NCI-H1694 treated with DMSO at 0.1 percent for 48 hours (cell line): ENCODE measurements at places on chromosomes 6 and 20.

DNA sequence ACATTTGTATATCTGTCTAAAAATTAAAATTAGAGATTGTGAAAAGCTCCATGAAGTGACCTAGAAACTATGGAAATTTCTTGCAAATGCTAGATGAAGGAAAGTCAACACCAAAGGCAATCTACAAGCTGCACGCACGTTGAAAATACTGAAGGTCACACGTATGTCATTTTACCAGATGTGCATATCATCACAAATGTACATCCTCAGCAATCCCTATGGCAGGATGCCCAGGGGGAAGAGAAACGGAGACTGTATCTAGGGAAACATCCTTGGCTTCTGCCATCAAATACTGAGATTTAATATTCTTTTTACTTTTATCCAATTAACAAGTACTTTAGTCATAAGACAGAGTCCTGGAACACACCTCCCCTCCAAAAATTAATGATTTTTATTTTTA, 672.0 kb downstream of the RNF144B start:
- DNase-seq: no peak

DNA sequence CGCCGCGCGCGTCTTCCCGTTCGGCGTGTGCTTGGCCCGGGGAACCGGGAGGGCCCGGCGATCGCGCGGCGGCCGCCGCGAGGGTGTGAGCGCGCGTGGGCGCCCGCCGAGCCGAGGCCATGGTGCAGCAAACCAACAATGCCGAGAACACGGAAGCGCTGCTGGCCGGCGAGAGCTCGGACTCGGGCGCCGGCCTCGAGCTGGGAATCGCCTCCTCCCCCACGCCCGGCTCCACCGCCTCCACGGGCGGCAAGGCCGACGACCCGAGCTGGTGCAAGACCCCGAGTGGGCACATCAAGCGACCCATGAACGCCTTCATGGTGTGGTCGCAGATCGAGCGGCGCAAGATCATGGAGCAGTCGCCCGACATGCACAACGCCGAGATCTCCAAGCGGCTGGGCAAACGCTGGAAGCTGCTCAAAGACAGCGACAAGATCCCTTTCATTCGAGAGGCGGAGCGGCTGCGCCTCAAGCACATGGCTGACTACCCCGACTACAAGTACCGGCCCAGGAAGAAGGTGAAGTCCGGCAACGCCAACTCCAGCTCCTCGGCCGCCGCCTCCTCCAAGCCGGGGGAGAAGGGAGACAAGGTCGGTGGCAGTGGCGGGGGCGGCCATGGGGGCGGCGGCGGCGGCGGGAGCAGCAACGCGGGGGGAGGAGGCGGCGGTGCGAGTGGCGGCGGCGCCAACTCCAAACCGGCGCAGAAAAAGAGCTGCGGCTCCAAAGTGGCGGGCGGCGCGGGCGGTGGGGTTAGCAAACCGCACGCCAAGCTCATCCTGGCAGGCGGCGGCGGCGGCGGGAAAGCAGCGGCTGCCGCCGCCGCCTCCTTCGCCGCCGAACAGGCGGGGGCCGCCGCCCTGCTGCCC, 1.1 kb downstream of the SOX4 start:
- no peak for DNase-seq

- no peak for DNase-seq
These were observed 41.9 kb downstream of the UTRN start for GRCh38 chr6:144327081-144327480.

DNA sequence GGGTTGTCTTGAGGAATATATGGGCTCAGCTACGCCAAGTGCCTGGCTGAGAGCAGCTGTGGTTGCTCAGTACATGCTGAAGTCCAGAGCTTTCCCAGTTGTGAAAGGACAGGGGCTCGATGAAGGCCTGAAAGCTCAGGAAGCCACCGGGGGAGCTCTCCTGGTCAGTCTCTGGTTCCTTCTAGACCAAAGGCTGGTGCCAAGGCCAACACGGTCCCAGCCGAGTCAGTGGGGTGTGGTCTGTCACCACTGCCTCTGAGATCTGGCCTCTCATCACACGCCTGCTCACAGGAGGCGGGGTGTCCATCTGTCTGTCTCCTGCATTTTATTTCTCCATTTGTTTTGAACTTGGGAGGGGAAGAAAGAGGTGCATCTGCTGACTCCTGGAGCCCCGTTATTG, 4.9 kb upstream of the FAM83C start:
- DNase-seq: no peak

DNA sequence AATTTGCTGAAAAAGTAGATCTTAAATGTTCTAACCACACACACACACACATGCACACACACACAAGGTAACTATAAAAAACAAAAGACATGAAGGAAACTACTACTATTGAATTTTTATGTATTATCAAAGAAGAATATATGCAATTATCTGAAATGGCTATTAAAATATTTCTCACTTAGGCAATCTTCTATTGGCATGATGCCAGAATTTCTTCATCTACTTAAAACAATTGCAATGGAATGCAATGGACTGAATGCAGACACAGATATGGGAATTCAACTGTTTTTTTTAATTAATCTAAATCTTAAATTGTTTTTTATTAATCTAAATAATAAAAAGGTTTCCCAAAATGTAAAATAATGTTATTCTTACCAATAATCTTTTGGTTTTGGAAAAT, 152.6 kb upstream of the SMLR1 start:
- no peak for DNase-seq

DNA sequence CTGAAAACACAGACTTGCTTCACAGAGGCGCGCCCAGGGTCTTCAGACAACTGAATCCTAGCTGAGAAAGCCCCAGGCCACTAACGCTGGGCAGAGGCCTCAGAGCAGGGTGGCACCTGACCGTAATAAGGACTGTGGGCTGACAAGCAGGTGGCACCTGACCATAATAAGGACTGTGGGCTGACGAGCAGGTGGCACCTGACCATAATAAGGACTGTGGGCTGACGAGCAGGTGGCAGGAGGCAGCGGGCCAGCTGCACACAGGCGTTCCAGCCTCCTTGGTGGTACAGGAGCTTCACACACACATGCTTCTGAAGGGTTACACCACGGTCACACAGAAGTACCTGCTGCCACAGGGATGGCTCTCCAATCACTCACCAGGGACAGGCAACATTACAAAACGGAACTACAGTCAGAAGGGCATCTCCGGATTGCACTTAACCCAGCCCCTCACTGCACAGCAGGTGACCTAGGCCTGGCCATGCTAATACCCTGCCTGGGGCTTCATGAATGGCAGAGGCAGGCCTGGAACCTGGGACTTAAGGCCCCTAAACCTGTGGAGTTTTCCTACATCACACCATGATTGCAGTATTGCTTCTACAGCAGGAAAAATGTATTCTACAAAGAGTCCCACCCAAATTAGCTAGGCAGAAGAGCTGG, 50.8 kb downstream of the PSMG4 start:
- DNase-seq: no peak

GRCh38 chr6:40668203-40668602, 81.0 kb upstream of the LRFN2 start:
- DNase-seq: no peak

GRCh38 chr6:40286721-40287120, 300.4 kb downstream of the LRFN2 start:
- DNase-seq: no peak

DNA sequence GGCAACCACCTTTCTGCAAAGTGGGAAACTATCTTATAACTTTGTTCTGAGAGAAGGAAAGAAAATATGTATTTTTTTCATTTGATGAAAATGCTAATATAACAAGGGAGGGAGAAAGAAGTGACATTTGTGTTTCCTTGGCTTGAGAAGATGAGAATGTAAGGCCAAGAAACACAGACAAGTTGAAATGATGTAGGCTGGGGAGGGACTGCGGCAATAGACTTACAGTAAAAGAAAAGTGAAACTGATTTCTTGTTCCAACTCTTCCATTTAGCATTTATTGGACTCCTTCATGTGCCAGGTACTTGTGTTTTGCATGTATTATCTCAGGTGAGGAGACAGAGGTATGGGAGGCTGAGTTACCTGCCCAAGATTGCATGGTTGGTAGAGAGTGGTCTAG, 130.9 kb downstream of the CARMIL1 start:
- no peak for DNase-seq

GRCh38 chr6:139881728-139882211, 507.3 kb upstream of the CITED2 start:
- DNase-seq: peak; percentile 65

DNA sequence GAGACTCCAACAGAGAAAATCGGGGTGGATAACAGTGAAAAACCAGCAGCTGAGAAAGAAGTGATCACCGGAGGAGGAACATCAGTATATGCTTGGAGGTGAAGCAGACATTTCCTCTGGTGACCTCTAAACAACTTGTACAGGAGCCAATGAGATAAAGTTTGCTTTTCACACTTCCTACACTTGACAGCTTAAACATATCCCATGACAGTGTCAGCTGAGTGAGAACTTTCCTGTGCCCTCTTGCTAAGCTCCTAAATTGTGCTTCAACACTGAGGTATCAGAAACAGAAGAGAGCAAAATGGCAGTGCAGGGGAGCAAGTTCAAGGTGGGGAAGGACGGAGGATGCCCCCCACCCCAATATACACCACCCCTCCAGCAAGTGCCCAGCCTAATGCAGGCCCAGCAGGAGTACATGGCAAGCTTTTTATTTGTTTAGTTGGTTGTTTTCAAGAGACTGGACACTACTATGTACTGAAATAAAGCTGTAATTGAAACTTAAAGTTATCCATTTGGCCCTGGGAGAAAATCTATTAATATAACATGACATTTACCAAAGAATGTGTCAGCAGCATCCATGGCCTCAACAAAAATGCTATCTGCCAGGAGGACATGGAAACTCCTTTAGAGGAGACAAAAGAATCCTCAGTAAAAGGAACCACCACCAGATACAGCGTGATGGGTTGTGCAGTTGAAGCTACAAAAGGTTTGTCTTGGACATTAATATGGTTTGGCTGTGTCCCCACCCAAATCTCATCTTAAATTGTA, 540.2 kb downstream of the PRKN start:
- no peak for DNase-seq

GRCh38 chr20:11012975-11013374, 339.2 kb upstream of the JAG1 start:
- no peak for DNase-seq

- no peak for DNase-seq
These were observed 186.4 kb downstream of the LRFN2 start for GRCh38 chr6:40400738-40401137.

- no peak for DNase-seq
These were observed 11.1 kb downstream of the GGT7 start for GRCh38 chr20:34861386-34862084.

GRCh38 chr6:46290421-46291274, 119.9 kb upstream of the ENPP5 start:
- DNase-seq: no peak

DNA sequence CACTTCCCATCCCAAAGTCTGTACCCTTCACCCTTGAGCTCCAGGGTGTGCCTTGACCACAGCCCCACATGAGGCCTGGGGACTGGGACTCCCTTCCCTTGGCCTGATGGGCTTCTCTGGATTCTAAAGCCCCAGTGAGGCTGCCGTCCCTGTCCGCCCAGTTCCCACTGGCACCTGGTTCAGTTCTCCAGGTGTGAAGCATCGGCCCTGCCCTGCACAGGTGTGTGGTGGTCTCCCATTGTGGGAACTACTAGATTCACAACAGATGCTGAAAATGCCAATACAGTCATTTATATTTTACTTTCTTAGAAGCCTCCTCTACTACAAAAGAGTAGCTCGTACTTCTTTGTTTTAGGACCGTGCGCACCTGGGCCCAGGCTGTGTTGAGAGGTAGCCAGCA, 72.8 kb downstream of the TTLL2 start:
- no peak for DNase-seq

- no peak for DNase-seq
These were observed 16.6 kb upstream of the ZNF831 start for GRCh38 chr20:59146780-59147565.

DNA sequence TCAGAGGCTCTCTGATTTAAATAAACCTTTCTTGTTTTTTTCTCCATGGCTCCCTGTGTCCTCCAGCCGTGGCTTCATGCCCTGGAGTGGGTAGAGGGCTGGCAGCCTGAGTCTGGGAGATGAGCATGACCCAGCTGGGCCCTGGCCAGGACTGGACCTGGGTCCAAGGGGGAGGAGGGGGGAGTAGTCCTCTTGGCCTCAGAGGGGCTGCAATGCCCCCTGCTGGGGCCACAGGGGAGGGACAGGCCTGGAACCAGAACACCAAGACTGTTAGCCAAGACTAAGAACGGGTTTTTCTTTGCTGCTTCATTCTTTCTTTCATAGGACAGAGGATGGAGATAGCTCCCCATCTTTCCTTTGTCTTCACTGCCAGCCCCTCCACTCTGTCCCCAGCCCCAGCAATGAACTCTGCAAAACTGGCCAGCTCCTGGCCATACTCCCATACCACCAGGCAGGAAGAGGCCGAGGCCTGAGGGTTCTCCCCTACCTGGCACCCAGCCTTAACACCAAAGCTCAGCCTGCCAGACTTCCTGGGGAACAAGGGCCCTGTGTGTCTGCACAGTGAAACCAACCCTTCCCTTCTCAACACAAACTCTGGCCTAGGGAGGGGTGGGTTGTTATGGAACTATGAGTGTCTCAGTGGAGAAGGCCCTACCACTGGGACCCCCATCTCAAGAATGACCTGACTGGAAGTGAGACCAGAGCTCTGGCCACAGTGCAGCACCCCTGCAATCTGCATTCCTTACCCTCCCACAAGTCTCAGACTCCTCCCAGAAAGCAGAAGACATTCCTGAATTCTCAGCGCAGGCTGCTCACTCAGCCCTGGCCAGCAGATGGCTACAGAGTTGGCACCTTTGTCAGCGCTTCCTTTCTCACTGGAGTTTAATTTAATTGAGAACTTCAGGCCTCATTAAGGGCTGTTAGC, 11.0 kb downstream of the SLC29A1 start:
- peak; percentile 13 for DNase-seq

GRCh38 chr20:61821735-61822134, 243.9 kb downstream of the TAF4 start:
- DNase-seq: no peak

- no peak for DNase-seq
These were observed 48.8 kb downstream of the PRR18 start for GRCh38 chr6:166259296-166259977.

DNA sequence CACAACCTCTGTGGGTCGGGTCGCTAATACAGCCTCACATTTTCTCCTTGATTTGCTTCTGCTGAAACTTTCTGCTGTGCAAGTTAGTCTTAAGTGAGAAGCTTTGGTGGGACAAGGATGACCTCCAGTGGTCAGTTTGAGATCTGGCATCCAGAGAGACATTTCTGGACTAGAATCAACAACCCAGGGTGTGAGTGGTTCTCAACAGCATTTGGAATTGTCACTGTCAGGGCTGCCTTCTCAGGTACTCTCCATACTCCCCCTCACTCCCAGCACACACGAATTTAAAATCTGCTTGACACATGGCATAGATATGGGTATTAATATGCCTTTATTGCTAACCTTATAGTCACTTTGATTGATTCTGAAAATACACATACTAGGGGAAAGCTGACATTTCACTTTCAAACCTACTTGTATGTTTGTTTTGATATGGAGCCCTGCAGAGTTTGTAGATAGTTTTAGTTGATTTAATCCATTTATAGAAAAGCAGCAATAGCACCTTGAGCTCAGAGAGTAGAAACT, 13.2 kb downstream of the OTOR start:
- DNase-seq: peak; percentile 73
